Esophagus squamous epithelium (tissue), 5 donors: ENCODE measurements at places on chromosomes 1 and 21. TPM values are rescaled to one million over a fixed set of nuclear protein-coding genes. Genes with fewer than 3 reads are reported as not detected.

GRCh38 chr1:162028726-162029125 is 5.1 kb upstream of the OLFML2B start:
- no peak for DNase-seq
- no peaks in the 10 kb centered on the region for H3K36me3 ChIP-seq
- no peaks in the 10 kb centered on the region for H3K4me1 ChIP-seq
- peaks cover 64% of the 10 kb centered on the region for H3K27me3 ChIP-seq

GRCh38 chr1:114691061-114691460 is 4.3 kb downstream of the AMPD1 start:
- peaks cover 12% of the 10 kb centered on the region for H3K27me3 ChIP-seq
- no peaks in the 10 kb centered on the region for H3K36me3 ChIP-seq
- H3K4me1 ChIP-seq: no peaks in the 10 kb centered on the region

Gene PCBP3
- total RNA-seq: not detected

DNA sequence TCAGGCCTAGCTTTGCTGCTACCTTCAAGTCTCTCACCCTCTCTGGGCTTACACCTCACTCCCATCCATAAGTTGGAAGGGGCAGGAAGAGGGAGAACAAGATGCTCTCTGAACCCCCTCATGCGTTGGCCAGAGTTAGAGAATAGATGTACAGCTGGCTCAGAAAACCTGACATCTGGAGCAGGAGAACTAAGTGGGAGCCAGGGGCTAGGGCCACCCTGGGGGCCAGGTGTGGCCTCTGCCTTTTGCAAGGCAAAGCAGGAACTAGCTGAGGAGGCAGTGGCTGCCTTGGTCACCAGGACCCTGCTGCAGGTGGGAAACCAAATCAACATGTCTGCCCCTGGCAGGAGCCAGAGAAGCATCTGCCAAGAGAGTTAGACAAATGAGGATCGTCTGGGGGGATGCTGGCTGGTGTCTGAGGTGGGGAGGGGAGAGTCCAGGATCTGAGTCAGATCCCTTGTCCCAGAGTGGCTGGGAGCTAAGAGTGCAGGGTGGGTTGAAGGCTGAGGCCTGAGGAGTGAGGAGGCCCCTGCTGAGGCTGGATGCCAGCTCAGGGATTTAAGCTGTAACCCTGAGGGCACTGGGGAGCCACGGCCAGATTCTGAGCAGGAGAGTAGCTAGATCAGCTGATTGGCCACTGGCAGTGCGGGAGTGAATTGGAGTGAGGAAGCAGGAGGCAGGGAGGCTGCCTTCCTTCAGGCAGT is 115.0 kb downstream of the EPHB2 start:
- no peaks in the 10 kb centered on the region for H3K36me3 ChIP-seq
- no peak for DNase-seq
- no peak overlapping the region for H3K4me3 ChIP-seq
- H3K27me3 ChIP-seq: no peaks in the 10 kb centered on the region
- no peak overlapping the region for H3K27ac ChIP-seq

Gene SYT14
- not detected for total RNA-seq
